ENCODE measurements at places on chromosomes 6 and 20.

DNA sequence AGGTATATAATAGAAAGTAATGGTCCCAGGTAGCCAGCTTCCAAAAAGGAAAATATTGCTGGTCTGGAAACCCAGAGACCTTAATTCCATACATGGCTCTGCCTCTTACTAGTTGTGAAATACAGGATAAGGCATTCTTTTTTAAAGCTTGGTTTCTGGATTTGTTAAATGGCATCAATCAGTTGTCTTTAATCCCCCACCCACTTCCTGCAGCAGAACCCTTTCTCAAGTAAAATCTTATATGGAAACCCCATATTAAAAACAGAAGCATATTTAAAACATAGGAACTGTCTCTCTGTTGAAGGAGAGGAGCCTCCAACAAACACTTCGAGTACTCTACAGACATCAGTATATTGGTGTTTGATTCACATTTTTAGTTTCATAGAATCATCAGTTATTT, 6.2 kb upstream of the LCA5 start:
- DNase-seq, result no peak

- DNase-seq, result no peak
Measured at GRCh38 chr6:44025226-44025625, 102.0 kb downstream of the MRPL14 start.

GRCh38 chr6:64034910-64035655, 399.5 kb downstream of the PHF3 start:
- no peak for DNase-seq

GRCh38 chr6:139653111-139653510, 278.7 kb upstream of the CITED2 start:
- no peak for DNase-seq

DNA sequence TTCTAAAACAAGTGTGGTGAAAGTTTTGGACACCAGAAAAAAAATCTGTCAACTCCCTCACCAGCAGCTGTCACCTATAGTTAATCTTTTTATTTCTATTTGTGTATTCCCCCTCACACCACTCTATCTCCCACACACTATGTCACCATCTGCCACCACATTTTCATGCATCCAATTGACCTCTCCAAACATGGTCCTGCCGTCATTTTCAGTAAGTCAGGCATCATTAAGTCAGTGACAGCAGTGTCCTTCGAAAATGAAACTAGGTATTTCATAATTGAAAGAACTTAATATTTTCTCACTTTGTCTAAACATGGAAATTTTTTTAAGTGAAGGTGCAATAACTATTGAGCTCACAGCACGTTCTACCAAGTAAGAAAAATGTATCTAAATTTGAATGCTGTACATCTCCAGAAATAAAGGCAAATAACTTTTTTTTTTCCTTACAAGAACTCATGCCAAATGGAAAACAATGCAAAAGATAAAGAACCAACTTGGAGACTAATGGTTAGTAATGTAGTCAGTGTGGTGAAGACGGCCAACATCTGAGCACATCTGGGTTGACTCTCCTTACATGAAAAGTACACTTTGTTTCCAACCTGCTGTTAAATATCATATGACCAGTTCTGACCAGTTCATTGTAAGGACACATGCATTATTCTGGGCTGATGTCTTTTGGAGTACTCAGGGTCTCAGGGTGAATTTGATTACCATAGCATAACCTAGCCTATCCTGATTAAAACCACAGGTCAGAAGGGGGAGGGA, 623.3 kb upstream of the MANEA start:
- DNase-seq, result no peak

- DNase-seq, result no peak
Measured at GRCh38 chr20:9088556-9088955, 19.7 kb downstream of the PLCB4 start.

GRCh38 chr6:73746787-73747186, 50.8 kb downstream of the CD109 start:
- DNase-seq, result no peak

DNA sequence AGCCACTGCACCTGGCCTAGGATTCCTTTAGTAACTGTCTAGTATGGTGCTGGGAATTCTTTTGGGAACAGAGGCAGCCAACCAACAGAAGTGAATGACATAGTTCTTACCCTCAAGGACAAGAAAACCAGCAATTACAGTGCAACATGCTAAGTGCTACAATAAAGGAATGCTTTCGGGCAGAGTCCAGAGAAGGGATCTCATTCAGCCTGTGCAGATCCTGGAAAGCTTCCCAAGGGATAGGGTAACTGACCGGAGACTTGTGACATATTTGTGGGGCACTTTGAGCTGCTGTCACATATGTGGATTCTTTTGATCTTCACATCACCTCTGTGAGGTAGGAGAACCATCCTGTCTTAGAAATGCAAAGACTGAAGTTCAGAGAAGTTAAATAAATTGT, 46.8 kb downstream of the C6orf15 start:
- no peak for DNase-seq

DNA sequence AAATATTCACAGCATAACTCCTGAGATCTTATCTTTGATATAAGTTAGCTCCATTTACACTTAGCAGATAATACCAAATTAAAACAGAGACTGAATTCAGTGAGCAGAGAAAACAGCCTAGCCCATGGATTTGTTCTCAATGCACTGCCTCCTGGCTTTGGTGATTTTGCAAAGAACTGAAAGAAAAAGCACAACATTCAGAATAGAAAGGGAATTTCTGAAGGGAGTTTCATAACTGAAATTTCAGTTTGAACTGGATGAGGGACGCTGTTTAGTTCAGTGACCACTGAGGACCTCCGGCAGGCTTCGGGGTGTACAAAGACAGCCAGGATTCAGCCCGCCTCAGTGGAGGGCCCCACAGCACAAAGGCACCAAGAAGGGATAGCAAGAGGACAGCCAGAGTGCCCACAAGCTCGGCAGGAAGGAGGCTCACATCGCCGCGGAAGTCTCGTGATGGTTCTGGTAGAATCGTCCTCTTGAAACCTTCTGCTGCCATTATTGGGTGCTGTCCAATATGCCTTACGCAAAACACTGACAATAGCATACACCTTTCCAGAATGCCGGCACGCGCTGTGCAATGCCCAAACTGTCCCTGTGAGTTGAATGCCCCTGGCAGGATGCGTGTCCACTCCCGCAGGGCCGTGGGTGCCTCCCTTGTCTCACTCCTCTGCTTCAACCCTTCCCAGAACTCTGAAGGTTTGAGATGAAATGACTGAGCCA, 9.7 kb upstream of the IRF4 start:
- DNase-seq, result no peak

- DNase-seq, result no peak
Measured at GRCh38 chr6:84074988-84075781, 41.6 kb downstream of the MRAP2 start.

- no peak for DNase-seq
Measured at GRCh38 chr6:42428326-42429041, 23.2 kb downstream of the TRERF1 start.

DNA sequence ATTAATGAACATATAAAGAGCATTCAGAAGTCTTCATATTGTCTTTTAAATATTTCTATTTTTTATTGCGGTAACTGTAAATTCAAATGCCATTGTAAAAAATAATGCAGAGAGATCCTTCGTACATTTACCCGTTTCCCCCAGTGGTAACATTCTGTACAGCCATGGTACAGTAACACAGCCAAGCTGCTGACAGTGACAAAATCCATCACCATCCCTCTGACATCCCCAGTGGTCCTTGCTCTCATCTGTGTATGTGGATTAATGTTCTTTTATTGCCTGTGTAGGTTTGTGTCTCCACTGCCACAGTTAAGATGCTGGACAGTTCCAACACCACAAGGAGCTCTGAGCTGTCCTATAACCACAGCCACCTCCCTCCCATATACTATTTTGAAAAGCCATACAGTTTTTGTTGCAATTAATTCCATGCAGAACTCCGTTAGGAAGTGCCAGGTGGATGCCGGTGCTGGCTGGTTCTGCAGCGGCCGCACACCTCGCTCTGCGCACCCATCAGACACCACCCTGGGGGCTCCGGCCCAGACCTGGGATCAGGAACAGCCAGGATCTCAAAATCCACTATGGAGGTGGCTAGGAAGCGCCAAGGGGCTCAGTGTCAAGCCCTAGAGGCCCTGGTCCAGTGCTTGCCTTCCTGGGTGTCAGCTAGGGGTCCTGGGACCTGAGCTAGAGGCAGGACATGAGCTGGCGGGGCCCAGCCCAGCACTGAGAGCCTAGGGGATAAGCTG, 93.1 kb upstream of the PMEPA1 start:
- no peak for DNase-seq

DNA sequence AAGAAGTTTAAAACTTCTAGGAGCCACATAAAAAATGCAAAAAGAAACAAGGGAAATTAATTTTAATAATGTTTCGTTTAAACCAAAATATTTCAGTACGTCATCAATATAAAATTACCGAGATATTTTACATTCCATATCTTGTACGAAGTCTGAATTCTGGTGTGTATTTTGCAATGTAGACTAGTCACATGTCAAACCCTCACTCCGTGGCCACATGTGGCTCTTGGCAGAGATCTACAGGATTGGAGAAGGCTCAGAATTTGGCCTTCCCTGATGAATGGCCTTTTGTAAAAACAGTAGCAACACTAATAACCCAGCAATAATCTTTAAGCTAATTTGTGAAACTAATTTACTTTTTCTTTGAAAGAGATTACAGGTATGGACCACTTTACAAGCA, 217.1 kb downstream of the PRL start:
- peak; percentile 83 for DNase-seq

DNA sequence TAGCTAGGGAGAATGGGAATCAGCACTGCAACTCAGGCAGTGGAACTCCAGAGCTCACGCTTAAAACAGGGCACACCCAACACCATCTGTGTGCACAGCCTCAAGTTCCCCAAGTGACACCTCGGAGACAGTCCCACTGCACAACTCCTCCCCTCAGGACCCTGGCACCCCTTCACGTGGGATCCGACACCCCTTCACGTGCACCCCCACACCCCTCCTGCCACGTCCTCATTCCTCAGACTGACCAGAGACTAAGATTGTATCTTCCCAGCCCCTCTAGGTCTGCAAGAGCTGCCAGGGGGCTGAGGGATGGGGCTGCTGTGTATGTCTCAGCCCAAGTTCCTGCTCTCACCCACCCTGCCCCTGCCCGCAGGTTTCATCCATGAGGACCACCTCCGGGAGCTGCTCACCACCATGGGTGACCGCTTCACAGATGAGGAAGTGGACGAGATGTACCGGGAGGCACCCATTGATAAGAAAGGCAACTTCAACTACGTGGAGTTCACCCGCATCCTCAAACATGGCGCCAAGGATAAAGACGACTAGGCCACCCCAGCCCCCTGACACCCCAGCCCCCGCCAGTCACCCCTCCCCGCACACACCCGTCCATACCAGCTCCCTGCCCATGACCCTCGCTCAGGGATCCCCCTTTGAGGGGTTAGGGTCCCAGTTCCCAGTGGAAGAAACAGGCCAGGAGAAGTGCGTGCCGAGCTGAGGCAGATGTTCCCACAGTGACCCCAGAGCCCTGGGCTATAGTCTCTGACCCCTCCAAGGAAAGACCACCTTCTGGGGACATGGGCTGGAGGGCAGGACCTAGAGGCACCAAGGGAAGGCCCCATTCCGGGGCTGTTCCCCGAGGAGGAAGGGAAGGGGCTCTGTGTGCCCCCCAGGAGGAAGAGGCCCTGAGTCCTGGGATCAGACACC, 7.6 kb downstream of the MYL9 start:
- no peak for DNase-seq

GRCh38 chr20:17169585-17170136, 57.2 kb upstream of the PCSK2 start:
- DNase-seq, result no peak

DNA sequence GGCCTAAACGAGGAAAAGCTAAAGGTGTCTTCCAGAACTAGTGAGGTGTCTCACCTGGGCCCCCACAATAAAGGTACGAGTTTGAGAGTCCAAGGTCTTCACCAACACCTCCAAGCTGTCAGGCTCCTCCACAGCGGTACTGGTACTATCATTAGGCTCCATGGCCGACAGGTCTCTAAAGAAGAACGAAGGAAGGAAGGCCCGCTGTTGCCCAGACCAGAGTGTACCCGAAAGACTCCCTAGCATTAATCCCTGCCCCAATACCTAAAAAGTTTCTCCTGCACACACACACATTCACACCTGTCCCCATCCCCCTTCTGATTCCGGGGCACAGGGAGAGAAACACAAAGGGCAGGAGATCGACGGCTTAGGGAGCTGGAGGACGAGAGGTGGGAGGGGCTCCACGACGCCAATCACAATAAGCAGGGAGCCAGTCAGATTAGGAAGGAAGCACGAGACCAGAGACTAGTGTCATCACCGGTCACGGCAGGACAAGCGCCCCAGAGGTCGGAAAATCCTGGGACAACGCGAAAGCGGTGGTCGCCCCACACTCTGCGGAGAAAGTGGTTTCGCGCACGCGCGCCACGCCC, 764 bp downstream of the BAG6 start:
- DNase-seq, result peak; percentile 35

DNA sequence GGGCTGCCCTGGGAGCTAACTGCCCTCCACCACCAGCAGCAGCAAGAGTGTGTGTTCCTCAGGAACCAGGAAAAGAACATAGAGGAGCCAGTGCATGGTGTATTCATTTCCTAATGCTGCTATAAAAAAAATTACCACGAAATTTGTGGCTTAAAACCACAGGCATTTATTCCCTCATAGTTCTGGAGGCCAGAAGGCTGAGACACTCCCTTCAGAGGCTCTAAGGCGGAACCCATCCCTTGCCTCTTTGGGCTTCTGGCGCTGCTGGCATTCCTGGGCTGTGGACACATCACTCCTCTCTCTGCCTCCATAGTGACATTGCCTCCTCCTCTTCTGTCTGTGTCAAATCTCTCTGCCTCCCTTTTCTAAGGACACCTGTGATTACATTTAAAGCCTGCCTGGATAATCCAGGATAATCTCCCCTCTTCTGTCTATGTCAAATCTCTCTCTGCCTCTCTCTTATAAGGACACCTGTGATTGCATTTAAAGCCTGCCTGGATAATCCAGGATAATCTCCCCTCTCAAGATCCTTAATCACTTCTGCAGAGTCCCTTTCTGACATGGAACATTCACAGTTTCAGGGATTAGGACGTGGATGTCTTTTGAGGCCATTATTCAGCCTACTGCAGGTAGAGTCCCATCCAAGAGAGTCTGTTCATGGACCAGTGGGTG, 54.7 kb downstream of the NDUFAF5 start:
- peak; percentile 74 for DNase-seq
